ENCODE measurements at places on chromosomes 2 and 18. TPM values are rescaled to one million over a fixed set of nuclear protein-coding genes. Genes with fewer than 3 reads are reported as not detected.

The NT5C1B gene
- not detected for total RNA-seq

The MAP3K20 gene
- total RNA-seq: 11.9 TPM

The NCK2 gene
- total RNA-seq: 159 TPM

The LIMS4 gene
- 0.17 TPM for total RNA-seq

The ACTG2 gene
- total RNA-seq: 0.22 TPM

The BMP10 gene
- not detected for total RNA-seq

The SH2D6 gene
- 3.2 TPM for total RNA-seq

The NPHP1 gene
- 1.1 TPM for total RNA-seq

The ITPRIPL1 gene
- total RNA-seq: 28.0 TPM

The TUBB8B gene
- total RNA-seq: not detected

The TEX44 gene
- total RNA-seq: not detected

The ST8SIA3 gene
- not detected for total RNA-seq

The FLACC1 gene
- 3.3 TPM for total RNA-seq

The TRIM43 gene
- not detected for total RNA-seq

The GALNT5 gene
- total RNA-seq: not detected

The VAMP5 gene
- 78.9 TPM for total RNA-seq

The RAB17 gene
- total RNA-seq: not detected

The KRTCAP3 gene
- 13.4 TPM for total RNA-seq

The CLEC4F gene
- total RNA-seq: not detected

The FAM237A gene
- not detected for total RNA-seq

The HTR2B gene
- total RNA-seq: not detected

The DAPL1 gene
- not detected for total RNA-seq

The IL1RL1 gene
- total RNA-seq: 1.6 TPM

The KCNJ13 gene
- not detected for total RNA-seq

The NYAP2 gene
- not detected for total RNA-seq

The CIB4 gene
- total RNA-seq: not detected

The SERPINB12 gene
- total RNA-seq: not detected

The DUSP2 gene
- 388 TPM for total RNA-seq

The FAM228A gene
- total RNA-seq: 0.60 TPM

The ANKRD62 gene
- total RNA-seq: not detected

The TFCP2L1 gene
- total RNA-seq: 0.10 TPM

The DSG2 gene
- total RNA-seq: 1.6 TPM

The PRKAG3 gene
- total RNA-seq: not detected

The CRYGC gene
- total RNA-seq: not detected

The GPR155 gene
- total RNA-seq: 12.6 TPM

The USP37 gene
- 35.3 TPM for total RNA-seq

The CAPN14 gene
- total RNA-seq: 0.60 TPM
